Naive thymus-derived CD8-positive, alpha-beta T cell (primary cell): ENCODE measurements at places on chromosomes 1 and 21.

GRCh38 chr1:27153927-27154358 lies 982 bp downstream of the SLC9A1 start:
- DNase-seq = no peak

DNA sequence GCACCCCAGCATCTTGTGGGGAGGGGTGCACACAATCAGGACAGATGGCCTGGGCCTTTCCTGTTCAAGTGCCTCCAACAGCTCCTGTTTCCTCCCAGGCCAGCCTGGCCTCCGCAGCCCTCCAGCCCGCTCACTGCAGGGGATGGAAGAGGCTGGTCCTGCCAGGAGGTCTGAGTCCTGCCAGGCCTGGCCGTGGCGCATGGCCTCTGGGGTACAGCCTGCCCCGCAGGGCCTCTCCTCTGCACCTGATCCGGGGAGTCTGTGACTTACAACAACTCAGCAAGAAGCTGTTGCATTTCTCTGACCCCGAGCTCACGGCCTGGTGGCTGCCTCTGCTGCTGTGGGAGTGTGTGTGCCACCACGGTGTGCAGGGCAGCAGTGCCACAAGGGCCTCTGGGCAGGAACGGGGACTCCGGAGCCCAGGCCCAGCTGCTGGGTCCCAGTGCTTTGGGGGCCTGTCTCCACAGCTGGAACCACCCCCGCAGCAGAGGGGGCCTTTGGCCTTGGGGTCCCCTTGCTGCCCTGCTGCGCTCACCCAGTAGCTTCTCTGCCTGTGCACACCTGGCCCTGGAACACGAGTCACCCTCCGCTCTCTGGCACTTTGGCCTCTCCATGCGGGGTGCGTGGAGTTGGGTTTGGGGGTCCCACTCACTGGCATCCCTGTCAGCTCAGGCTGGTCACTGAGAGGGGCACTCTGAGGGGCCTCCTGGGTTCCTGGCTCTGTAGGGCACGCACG lies 17.4 kb upstream of the LRRC3 start:
- no peak for DNase-seq

DNA sequence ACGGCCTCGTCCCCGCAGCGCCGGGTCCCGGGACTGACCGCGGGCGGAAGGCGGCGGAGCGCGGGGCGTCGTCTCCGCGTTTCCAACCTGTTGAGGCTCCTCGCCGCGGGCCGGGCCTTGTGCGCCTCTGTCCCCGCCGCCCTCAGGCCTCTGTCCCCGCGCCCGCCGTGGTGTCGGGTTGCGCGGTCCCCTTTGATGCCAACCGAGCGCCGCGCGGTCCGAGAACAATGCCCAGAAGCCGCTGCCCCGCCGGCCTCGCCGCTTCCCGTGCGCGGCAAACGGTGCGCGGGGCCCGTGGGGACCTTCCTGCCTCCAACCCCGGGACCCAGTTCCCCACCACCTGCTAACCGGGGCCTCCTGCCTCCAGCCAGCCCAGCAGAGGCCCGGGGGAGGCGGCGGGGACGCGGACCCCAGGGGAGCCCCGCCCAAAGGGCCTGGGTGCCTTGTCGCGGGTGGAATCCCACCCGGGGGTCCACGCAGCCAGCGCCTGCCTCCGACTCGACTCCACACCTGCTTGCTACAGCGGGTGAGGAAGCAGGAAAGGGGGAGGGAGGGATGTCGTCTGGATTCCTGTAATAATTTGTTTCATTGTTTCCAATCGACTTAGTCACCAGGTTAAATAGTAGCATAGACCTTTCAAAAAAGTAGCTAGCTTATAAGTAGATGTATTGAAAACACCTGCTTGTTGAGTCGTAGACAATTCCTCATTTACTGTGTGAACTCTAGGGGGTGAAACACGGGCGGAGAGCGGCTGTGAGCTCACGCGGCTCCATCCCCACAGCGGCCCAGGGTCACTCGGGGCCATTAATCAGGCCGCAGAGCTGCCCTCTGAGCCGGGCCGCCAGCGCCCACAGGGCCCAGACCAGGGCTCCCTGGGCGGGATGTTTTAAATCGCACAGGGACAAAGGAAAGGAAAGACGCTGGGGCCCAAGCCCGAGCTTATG lies 1.1 kb downstream of the COL18A1 start:
- no peak for DNase-seq

- no peak for DNase-seq
Measured at GRCh38 chr1:24327891-24328290, 8.7 kb downstream of the GRHL3 start.

- no peak for DNase-seq
Measured at GRCh38 chr1:63730211-63730610, 43.6 kb upstream of the ROR1 start.

DNA sequence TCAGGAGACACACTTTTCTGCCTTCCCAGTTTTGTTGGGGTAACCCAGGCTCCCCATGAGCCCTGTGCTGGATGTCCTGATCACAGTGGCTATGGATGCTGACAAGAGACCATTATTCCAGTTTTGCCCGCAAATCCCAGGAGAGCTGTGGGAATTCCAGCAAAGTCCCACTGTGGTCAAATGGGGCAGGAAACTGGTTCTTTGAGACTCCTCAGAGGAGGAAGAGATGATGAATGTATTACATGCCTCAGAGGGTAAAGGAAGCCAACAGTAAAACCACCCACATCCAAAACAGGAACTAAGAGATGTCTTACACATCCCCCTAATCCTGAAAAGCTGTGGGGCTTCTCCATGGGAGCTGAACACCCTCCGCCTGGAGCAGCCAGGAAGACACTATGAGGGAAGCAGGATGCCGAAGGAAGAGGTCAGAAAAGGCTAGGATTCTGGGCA lies 12.8 kb upstream of the MPZL1 start:
- DNase-seq = no peak
